ENCODE measurements at places on chromosomes 4 and X.

DNA sequence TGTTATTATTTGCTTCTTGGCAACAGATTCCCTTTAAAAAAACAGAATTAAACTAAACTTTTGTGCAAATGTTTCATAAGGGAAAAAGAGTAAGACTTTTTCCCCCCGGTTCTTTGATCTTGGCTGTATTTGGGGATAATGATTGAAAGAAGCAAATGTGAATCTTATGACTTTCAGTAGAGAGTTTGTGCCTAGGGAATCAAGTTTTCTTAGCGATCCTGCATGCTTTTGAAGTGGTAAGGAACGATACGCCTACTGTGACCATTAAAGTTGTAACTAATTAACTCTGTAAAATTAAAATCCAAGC is 9.0 kb downstream of the ATP10D start:
- DNase-seq, result no peak

DNA sequence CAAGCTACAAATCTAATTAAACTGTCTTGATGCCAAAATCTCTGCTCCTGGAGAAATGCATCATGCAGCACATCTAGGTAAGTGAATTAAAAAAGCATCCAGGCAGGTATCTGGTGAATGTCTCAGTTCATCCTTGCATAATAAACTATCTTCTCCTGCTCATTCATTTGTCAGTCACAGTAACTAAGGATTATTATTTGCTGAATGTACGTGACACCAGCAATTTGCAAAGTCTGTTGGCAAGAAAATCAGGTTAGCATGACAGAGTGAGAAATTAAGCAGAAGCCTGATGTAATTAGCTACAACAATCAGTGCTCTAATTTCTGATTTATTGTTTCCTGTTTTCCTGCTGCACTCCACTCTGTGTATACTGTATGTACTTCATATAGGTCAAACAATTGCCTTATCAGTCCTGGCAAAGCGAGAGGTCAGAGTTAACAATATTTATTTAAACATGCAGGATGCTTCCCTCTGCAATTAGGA is 213.6 kb downstream of the FBXO8 start:
- DNase-seq, result no peak

DNA sequence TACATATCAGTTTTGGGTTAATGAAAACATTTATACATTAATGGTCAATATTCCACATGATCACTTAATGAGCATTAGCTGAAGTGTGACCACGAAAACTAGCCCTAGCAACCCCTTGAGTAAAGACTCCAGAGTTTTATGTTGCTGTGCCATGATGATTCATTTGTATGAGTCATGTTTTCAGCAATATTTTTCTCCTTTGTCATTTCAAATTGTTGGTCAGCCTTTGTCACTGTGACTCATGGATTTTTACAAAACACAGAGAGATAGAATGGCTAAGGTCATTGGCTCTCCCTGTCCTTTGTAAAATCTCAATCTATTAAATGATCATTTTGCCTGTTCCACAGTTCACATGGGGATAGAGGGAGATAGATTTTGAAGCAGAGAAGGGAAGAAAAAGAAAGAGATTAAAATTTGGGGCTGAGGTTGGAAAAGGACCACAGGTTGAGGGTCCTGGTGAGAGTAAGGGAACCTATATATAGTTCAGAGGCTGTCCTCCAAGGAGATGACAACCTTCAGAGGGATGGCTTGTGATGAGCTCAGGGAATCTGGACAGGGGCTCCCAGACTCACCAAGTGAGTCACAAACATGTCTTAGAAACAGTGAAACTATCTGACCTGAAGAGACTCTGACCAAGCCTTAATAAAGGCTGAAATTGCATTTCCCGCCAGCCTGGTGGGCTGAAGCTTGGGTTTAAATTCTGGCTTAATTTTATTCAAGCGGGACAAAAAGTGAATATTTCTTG is 25.6 kb downstream of the NR0B1 start:
- no peak for DNase-seq

- DNase-seq, result no peak
These were observed 98.9 kb downstream of the PARM1 start for GRCh38 chr4:75031775-75032174.

DNA sequence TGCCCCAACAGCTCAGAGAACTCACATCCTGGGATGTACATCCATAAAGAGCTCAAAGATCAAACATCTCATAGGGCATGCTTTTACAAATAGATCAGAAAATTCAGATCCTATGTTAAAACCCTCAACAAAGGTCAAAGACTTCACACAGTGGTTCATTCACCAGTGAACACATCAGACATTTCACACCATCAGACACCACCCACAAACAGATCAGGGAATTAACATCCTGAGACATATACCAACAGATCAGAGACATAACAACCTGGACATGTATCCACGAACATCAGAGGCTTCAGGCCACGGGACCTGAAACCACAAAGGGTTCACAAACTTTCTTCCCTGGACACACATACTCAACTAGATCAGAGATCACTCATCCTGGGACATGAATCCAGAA is 23.4 kb downstream of the SUV39H1 start:
- DNase-seq, result no peak

DNA sequence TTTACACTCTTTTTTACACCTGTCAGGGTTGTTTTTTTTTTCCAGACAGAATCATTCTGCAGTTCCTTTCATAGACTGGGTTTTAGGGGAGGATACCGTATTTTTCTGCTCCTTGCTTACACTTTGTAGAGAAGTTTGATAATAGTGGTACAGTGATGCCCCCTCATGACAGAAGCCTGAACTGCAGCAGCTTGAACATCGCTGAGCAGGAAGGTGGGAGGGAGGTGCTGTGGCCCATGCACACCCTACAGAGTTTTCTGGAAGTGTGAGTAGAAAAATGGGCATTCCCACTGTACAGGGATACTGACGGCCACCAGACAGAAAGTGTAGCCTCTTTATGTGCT is 54.5 kb downstream of the RAB40A start:
- peak; percentile 63 for DNase-seq

DNA sequence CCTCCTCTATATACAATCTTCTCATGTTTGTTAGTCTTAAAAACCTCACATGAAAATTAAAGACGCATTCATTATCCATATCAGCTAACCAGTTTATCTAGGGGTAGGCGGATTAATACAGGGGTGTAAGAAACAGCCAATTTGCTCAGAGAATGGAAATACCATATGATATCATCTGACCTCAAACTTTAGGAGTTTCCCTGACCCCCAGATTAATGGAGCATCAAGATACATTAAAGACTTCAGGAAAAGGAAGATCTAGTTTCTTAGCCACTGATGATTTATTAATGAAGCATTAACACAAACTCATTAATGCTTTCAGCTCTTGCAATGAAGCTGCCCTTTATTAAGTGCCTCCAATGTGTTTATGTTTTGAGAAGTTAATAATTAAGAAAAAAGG is 67.5 kb downstream of the CAMK2D start:
- no peak for DNase-seq

DNA sequence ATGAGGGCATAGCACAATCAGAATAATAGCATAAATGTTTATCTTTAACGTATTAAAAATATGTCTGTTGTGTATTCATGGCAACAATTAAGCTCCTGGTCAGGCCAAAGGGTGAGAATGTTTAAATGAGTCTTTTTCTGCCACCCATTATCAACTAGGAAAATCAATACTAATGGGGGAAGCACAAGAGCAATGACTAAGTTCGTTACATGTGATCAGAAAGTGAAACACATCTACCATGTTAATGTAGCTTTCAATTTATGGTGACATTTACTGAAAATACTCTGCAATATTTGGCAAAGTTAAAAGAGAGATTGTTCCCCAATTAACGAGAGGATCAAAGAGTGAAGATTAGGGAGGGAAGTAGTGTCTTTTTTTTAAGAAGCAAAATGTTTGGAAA is 143.7 kb downstream of the NAA11 start:
- DNase-seq, result no peak

DNA sequence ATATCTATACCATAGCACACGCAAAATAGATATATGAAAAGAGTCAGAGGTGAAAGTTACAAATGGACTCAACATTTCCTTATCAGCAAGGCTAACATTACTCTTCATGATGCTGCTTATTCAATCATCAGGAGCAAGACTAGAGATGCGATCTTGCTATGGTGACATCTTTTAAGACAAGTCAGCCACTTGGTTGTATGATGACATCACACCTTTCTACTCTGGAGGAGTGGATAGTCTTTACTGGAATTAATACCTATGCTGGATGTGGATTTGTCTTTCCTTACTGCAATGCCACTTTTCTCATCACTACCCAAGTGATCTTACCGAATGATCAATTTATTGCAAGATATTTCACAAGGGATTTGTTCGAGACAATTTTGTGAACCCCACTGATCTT is 87.0 kb upstream of the SPOCK3 start:
- no peak for DNase-seq

- no peak for DNase-seq
These were observed 15.6 kb upstream of the ADH5 start for GRCh38 chr4:99104153-99104552.

DNA sequence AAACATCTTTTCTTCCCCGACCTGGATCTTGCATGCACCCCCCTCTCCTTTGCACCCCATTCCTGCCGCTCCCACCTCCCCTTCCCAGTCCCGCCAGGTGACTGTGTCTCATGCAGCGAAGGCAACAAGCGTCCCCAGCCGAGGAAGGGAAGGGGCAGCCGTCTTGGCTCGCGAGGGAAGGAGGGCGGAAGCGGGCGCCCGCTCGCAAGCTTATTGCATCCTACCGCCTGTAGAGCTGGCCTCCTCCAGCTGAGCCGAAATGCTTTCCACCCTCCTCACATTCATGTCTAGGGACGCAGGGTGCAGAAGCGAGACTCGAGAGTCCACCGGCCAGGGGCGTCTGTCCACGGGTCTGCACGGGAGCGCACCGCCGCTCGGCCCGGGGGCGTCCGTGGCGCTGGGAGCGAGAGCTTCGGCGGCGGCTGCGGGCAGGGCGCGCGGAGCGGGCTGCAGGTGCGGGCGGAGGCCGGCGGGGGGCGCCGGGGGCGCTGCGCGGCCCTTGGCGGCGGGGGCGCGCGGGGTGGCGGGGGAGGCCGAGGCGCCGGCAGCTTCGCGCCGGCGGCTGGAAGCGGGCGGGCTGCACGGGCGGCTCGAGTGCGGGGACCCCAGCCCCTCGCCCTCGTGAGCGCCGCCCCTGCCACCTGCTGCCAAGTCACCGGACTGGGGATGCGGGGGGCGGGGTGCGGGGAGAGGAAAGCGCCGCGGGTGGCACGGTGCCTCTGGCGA is at the start of gene KCNIP4:
Gene KCNIP4 (minus strand): TSS at position 426 of the 726 bp plus-strand sequence.
- DNase-seq, result peak; percentile 1

- DNase-seq, result no peak
These were observed 623.1 kb downstream of the TECRL start for GRCh38 chr4:63786171-63786570.

Measured in CD4-positive, alpha-beta T cell treated with Interferon alpha-2 for 1 hour (primary cell).